ENCODE measurements at places on chromosomes 2 and 18.

- H3K27ac ChIP-seq, result no peak overlapping the region
- H3K36me3 ChIP-seq, result no peaks in the 10 kb centered on the region
- no peaks in the 10 kb centered on the region for H3K4me1 ChIP-seq
- DNase-seq, result no peak
- no peaks in the 10 kb centered on the region for H3K27me3 ChIP-seq
These were observed 144.6 kb upstream of the CAVIN2 start for GRCh38 chr2:191991442-191991841.

- H3K36me3 ChIP-seq, result peaks cover 6% of the 10 kb centered on the region
- no peak overlapping the region for H3K4me3 ChIP-seq
- H3K27ac ChIP-seq, result no peak overlapping the region
- no peak for DNase-seq
- H3K4me1 ChIP-seq, result no peaks in the 10 kb centered on the region
These were observed 114.0 kb downstream of the PIK3C3 start for GRCh38 chr18:42069036-42069435.

DNA sequence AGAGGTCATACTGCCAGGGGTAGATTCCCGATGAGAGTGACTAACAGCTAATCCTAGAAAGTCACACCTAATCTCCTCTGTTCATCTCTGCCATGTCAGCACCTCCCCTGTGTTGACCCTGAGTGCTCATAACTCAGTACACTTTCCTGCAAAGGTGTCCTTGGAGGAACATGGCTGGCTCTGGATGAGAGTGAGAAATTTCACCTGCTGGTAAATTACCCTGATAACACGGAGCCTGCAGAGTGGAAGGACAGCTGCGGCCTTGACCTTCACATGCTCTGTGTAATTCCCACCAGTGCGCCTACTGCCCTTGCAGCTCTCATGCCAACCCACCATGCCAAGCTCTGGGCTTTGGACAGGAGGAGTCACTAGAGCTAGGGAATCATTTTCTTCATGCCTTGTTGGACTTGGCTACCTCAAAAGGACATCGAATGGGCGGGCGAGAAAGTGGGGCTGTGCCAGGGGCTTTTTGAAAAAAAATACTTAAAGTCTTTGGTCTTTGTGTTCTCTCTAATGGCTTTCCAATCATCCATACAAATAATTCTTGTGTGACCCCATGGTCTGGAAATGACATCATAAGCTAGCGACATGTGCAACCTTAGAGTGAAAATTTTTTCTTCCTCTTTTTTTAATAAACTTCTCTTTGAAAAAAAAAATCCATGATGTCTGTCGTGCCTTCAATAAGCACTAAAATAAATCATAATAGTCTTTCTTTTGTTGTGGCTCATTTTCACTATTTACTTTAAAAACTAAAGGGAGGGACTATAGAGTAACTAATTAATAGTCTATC lies 319.9 kb downstream of the MYCN start:
- H3K27me3 ChIP-seq, result no peaks in the 10 kb centered on the region
- H3K36me3 ChIP-seq, result no peaks in the 10 kb centered on the region
- H3K27ac ChIP-seq, result no peak overlapping the region
- no peak overlapping the region for H3K4me3 ChIP-seq

DNA sequence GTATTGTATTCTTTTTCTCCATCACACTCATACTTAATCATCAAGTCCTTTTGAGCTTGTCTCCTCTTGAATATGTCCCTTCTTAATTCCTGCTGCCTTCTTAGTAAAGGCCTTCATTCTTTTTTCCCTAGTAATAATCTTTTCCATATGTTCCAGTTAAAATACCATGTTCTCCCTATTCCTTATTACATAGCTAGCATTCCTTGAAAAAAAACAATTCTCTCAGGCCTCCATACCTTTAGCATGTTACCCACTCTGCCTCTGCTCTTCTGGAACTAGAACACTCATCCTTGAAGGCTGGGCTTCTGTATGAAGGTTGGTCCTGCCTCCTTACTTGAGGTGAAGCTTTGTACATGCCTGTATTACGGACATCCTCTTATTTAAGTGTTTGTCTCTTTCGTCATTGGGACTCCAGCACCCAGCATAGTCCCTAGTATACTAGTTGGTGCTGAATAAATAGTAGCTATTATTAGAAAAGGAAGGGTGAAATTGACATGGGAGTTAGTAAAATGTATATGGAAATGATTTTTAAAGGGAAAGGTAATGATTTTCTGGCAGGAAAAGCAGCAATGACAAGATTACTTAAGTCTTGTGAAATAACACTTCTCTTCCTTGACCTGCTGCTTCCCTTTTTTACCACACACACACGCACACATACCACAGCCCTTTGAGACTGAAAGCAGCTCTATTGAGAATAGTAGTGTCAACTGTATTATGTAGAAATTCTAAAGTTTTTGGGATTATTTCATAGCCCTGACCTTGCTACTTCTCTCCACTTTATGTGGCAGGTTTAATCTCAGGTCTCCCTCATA lies 45.6 kb downstream of the REL start:
- H3K4me3 ChIP-seq, result no peak overlapping the region
- H3K27ac ChIP-seq, result no peak overlapping the region
- no peaks in the 10 kb centered on the region for H3K36me3 ChIP-seq
- DNase-seq, result no peak

- no peak overlapping the region for H3K27ac ChIP-seq
- peaks cover 14% of the 10 kb centered on the region for H3K4me1 ChIP-seq
- peaks cover 53% of the 10 kb centered on the region for H3K27me3 ChIP-seq
- DNase-seq, result no peak
- no peaks in the 10 kb centered on the region for H3K36me3 ChIP-seq
These were observed 1.3 kb upstream of the ACOXL start for GRCh38 chr2:110731064-110731463.

GRCh38 chr2:140998577-140998976 lies 1132.2 kb downstream of the LRP1B start:
- no peaks in the 10 kb centered on the region for H3K36me3 ChIP-seq
- no peaks in the 10 kb centered on the region for H3K27me3 ChIP-seq
- H3K4me1 ChIP-seq, result no peaks in the 10 kb centered on the region
- DNase-seq, result no peak
- no peak overlapping the region for H3K4me3 ChIP-seq

DNA sequence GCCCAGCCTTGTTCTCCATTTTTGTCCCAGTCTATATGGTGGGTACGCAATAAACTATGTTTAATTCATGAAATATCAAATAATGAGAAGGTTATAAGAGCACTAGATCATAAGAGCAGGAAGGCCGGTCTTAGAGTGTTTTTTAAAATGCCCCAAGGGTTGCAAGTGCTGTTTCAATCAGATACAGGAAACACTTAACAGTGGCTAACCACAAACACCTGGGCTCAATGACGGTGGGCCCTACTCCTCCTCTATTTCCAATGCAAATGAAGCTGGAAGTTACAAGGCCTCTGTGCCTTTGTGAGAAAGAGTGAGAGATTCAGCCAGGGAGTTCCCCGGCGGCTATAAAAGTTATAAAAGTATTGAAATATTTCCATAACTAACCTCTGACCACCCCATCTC lies 18.9 kb upstream of the WDR33 start:
- H3K27ac ChIP-seq, result peak overlapping the region; percentile 68
- DNase-seq, result peak; percentile 67
- no peak overlapping the region for H3K4me3 ChIP-seq
- H3K4me1 ChIP-seq, result no peaks in the 10 kb centered on the region
- no peaks in the 10 kb centered on the region for H3K27me3 ChIP-seq

DNA sequence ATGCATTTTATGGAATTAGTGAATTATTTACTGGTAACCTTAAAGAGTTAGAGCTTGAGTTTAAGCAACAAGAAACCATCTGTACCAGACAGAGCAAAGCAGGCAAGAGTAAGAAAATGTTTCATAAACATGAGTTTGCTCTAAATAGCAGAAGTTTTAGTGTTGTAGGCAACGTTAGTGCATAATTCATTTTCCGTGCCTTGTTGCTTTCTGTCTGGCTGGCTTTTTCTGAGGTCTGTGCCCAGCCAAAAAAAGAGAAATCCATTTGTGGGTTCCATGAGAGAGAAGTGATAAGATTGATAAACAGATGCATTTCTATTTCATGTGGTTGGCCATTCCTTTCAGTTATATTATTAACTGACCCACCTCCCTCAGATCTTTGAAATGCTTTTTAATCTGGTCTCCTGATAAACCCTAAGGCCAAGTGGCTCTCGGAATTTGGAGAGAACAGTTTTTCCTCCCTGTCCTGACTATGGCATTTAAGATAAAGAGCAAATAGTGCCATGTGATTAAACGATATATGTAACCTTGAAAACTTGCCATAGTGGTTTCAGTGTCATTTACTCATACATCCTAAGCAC lies 139.5 kb upstream of the LMAN1 start:
- H3K4me1 ChIP-seq, result peaks cover 16% of the 10 kb centered on the region
- no peaks in the 10 kb centered on the region for H3K36me3 ChIP-seq
- H3K27me3 ChIP-seq, result no peaks in the 10 kb centered on the region
- peak overlapping the region; percentile 26 for H3K27ac ChIP-seq

GRCh38 chr18:9750606-9751304 lies 42.7 kb downstream of the RAB31 start:
- no peaks in the 10 kb centered on the region for H3K27me3 ChIP-seq
- H3K27ac ChIP-seq, result no peak overlapping the region
- no peak for DNase-seq
- H3K4me3 ChIP-seq, result no peak overlapping the region
- no peaks in the 10 kb centered on the region for H3K36me3 ChIP-seq
